ENCODE measurements at places on chromosomes 2 and 18.

DNA sequence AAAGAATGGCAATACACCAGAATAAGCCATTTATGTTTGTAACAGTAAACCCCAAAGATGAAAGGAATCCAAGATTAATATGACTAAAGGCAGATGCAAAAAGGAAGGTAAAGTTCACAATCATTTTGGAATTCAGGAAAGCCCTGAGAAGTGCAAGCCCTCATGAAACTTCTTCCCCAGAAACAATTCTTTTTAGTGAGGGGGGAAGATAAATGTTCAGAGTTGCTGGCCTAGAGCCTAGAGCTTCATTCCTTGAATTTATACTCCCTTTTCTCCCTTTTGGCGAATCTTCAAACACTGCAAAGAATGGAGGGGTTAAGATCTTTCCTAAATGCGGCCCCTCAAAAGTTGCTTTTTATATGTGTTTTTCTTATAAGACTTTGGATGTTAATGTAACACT is 368.8 kb downstream of the MEIS1 start:
- no peak for DNase-seq

DNA sequence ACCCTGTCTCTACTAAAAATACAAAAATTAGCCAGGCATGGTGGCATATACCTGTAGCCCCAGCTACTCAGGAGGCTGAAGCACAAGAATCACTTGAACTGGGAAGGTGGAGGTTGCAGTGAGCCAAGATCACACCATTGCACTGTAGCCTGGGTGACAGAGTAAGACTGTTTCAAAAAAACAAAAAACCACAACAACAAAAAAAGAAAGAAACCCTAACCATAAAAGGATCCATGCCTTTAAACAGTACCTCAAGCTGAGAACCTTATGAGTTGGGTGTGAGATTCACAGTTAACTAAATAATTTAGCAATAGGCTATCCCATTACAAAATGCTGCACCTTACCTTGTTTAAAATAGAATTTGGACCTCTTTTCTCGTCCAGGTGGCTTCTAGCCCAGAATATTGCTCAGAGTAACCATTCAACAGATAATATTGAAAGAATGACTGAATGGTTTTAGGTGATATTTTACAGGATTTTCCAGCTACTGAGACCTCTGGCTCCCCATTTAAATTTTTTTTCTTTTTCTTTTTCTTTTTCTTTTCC is 6.4 kb downstream of the DPYSL5 start:
- no peak for DNase-seq

DNA sequence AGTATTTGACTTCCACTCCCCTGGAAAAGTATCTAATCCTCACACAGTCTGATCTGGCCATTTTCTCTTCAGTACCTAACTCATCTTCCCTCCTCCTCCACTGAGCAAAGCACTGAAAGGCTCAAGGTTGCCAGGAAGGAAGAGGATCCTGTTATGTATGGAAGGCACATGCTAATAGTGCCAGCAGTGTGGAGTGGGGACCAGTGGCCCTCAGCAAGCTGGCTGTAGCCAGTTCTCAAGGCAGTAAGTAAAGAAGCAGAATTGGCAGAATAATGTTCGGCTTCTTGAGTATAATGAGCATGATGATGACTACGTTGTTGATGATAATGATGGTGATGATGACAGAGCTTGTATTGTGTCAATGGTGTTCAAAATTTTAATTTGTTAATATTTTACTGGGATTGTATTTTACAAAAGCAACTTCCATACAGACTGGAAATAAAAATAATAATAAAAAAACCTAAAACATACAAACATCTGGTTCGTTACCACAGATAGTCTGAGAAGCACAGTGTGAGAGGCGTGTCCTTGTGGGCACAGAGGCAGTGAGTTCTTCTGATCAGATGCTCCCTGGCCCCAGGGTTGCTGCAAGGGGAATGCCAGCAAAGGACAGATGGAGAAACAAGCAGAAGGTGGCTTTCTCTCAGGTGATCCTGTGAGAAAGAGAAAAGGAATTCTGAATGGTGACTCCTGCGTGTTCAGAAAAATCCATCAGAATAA is 528.8 kb downstream of the CMPK2 start:
- no peak for DNase-seq

DNA sequence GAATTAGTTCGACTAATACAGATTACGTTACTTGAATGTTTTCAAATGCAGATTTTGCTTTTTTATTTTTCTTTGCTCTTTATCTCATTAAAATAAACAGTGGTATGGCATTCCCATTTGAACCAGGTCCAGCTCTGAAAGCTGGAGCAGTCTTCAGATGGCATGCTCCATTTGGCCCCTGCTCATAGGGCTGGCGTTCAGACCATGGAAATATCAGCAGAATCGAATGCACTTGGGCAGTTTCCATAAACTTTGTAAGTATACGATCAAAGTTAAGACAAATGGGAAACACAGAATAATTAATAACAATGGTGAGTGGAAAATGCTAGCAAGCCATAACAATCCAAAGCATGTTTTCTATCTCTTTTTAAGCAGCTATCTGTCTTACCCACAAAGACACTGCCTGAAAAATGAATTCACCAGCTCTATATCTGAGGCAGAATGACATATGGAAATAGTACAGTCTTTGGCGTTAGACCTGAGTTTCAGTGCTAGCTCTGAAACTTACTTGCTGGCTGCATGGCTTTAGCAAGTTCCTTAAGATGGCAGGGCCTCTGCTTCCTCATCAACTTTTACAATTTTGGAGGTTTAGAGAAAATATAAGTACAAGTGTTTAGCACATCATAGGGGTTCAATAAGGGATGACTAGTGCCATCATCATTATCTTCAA is 131.6 kb downstream of the BCL2 start:
- DNase-seq: no peak

DNA sequence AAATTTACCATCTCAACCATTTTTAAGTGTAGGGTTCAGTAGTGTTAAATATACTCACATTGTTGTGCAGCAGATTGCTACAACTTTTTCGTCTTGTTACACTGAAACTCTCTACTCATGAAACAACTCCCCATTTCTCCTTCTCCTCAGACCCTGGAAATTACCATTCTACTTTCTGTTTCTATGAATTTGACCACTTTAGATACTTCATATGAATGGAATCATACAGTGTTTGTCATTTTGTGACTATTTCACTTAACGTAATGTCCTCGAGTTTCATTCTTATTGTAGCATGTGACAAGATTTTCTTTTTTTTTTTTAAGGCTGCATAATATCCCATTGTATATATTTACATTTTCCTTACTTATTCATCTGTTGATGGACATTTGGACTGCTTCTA is 203.8 kb downstream of the PLCL1 start:
- no peak for DNase-seq

DNA sequence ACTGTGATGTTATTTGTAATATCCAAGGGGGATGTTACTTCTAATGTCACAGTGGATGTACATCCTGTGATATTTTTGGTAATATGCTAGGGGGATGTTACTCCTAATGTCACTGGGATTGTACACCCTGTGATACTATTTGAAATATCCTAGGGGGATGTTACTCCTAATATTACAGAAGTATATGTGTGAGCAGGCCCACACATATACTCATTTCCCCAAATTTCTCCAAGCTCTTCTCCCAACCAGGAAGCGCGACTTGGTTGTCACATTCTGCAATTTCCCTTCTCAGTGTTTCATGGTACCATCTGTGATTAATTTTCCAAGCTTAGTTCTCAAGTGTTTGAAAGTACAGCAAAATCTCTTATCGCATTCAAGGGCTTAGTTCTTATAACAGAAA is 29.5 kb upstream of the CHN1 start:
- no peak for DNase-seq

DNA sequence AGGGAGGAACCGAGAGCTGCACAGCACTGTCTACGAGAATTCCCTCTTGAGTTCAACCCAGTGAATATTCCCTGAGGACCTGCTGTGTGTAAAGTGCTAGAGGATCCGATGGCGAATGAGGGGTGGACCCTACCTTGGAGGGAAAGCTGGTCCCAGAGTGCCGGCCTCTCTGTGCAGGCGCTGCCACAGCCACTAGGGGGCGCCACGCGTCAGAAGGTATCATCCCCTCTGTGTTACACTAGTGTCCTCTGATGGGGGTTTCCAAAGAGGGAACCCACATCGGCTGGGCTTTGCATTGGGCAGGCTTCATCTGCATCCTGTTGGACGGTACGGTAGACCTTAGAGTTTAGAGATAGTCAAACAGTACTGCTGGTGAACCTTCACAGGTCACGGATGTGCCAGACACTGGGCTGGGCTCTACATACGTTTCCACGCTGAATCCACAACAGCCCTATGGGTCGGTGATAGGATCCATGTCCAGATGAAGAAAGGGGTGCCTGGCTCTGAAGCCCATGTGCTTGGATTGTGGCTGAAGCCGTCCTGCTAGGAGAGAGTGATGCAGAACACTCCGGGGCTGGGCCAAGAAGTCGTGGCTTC is 39.0 kb downstream of the COA5 start:
- no peak for DNase-seq

GRCh38 chr18:39419315-39419714 is 1853.7 kb upstream of the CELF4 start:
- no peak for DNase-seq

GRCh38 chr2:44716131-44716530 is 225.4 kb upstream of the SIX3 start:
- DNase-seq: no peak

- DNase-seq: no peak
Observed at GRCh38 chr18:31679791-31680432, 4.5 kb downstream of the B4GALT6 start.

DNA sequence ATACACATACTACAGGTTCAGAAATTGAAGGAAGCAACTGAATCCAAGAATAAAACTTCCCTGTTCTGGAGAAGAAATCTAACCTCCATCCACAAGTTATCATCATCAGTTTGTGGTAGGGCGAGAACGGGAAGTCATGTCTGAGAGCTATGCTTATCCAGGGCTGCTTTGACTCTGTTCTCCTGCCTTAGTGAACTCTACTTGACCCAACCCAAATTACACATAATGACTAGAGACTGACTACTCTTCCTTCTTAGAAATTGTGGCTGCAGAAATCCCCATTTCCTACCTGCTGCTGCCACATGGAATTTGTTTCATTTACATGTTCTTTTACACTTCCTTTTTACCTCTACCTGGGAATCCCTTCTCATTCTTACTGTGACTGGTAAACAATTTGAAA is 1102.6 kb upstream of the PIK3C3 start:
- DNase-seq: no peak

- no peak for DNase-seq
Observed at GRCh38 chr18:76844742-76845477, 22.6 kb downstream of the ZNF236 start.

DNA sequence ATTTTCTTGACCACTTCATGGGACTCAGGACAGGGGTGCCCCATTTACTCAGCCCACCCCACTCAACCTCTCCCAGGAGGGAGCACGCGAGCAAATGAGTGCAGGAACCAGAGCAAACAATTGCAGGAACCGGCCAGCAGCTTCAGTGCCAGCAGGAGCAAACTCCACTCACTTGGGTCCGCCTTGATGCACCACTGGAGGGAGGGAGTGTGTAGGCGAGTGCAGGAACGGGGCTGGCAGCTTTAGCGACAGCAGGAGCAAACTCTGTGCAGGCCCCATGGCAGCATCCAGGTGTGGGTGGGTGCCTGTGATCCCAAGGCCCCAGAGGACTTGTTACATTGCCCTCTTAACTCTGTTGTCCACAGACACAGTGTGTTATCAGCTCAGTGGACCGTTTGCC is 1667.3 kb upstream of the CELF4 start:
- no peak for DNase-seq

DNA sequence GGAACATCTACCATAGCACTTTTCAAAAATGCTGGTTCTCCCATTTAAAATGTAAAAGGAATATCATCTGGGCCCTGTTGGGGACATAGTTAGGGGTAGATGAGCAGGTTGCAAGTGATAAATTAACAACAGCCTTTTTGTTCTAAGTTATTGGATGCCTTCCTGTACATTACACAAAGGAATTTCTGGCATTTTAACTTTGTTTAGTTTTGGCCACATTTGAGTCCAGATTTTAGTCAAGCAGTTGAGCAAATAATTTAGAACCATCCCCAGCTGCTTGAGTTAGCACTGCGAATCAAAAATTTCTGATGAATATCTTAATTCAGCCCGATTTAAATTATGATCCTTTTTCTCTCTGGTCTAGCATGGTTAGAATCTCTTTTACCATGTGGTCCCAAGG is 124.4 kb downstream of the TTC27 start:
- DNase-seq: no peak

DNA sequence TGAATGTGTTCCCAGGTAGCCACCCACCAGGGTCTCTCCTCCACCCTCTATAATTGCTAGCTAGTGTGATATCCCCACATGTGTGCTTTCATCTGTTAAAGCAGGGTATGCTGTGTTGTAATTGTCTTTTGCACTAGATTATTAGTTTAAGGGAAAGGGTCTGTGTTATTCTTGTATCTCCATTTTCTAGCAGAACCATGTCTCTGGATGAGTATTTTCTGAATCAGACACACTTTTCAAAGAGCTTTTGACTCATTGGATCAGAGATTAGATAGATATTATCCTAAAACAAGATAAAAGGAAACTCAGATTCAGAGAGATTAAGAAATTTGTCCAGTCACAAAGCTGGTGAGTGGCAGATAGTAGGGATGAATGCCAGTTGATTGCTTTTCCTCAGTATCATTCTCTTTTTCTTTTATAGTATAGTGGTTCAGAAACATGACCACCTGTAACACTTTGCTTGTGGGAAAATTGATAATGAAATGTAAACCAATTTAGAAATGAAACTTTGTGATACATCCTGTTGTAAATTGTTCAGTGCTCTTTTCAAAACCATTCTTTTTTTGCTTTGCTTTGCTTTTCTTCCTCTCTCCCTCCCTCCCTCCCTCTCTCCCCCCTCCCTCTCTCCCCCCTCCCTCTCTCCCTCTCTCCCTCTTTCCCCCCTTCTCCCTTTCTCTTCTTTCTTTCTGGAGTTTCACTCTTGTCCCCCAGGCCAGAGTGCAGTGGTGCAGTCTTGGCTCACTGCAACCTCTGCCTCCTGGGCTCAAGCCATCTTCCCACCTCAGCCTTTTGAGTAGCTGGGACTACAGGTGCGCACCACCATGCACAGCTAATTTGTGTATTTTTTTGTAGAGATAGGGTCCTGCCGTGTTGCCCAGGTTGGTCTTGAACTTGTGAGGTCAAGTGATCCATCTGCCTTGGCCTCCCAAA is 7.4 kb downstream of the MIB1 start:
- no peak for DNase-seq

DNA sequence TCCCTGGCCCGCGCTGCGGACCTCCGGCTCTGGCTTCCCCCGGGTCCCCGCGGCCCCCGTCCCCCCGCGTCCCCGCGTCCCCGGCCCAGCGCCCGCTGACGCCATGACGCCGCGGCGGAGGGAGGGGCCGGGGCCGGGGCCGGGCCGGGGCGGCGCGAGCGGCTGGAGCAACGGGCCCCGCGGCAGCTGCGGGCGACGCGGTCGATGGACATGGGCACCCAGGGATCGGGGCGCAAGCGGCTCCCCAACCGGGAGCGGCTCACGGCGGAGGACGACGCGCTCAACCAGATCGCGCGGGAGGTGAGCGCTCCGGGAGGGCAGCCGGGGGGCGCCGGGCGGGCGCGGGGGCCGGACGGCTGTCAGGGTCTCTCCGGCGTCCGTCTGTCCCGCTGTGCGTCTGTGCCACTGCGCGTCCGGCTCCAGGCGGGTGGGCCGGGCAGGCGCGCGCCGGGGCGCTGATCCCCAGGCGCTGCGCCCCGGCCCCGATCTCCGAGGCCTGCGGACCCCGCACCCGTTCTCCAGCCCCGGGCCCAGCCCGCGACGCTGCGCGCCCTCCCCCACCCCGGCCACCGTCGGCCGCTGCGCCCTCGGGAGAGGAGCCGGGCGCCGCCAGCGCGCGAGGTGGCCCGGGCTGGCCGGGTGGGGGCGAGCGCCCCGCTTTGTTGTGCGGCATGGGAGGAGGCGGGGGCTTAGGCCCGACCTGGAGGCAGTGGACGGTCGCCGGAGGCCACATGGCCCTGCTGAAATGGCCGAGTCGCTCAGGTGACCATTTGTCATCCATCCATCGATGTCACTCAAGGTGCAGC is at the start of gene LRRFIP1:
LRRFIP1 (plus strand) TSS at position 147 of the 806 bp plus-strand sequence; CDS start at position 205, 58 bp downstream.
- DNase-seq: no peak

- no peak for DNase-seq
Observed at GRCh38 chr18:48550101-48550729, 11.4 kb downstream of the CTIF start.
